Astrocyte of the hippocampus (primary cell): ENCODE measurements at places on chromosomes 16 and 17.
A peak's percentile ranks its signal among the peaks of the same experiment; 100 is the strongest.

DNA sequence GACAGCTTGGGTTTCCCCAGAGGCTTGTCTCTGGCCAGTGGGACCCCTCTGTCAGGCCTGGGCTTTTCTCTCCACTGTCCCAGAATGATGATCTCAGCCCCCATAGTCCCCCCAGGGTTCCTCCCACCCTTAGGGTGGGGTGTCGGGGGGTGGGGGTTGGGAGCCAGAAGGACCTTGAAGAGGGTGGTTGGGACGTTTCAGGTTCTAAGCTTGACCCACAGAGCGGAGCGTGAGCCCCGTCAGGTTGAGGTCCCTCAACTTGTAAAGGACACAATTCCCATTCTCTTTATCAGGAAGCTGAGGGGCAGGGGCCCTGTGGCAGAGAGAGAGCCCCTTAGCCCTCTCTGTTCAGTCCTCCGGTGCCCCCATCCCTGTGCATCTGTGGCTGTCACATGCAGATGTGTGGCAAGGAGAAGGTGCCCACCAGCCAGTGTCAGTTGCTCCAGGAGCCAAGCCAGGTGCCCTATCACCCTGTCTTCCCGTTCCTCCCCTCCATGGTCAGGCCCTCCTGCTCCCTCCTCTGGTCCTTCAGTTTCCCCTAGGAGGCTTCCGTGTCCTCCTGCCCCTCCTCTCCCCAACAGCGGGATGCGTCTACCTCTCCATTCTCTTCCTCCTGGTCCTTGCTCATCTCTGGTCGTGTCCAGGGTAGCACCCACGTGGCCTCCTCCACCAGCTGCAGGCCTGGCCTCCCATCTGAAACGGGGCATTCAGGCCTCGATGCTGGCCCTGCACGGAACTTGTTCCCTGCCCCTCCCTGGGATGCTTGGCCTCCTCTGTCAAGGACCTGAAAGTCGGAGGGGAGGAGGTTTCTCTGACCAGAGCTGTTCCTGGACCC is 1.5 kb upstream of the NTN3 start:
- DNase-seq, result no peak

GRCh38 chr17:37135576-37135975 is 186.8 kb downstream of the AATF start:
- no peak for DNase-seq

- DNase-seq, result peak; percentile 60
Measured at GRCh38 chr16:2428051-2428783, 1.0 kb upstream of the CCNF start.

- DNase-seq, result peak; percentile 50
Measured at GRCh38 chr16:67022531-67023214, 6.3 kb upstream of the CBFB start.

DNA sequence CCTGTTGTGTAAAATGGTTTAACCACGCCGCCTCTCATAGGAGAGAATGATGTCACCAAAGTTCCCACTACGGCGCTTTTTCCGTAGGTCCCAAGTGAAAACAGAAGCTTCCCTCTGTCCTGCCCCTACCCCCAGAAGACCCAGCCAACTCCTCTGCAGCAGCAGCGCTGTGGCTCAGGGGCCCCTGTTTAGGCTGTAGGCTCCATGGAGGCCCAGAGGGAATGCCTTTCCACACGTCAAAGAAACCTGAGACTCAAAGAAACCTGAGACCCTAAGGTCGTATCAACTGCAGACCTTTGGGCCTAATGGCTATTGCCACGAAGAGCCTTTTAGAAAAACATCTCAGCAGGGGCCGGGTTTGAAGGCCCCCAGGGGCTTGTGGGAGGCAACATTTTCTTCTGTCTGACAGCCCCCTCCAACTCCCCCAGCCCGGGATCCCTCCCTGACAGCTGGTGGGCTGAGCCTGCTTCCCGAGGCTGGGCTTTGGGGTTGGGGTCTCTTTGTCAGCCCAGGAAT is 43.1 kb upstream of the MEAK7 start:
- no peak for DNase-seq

DNA sequence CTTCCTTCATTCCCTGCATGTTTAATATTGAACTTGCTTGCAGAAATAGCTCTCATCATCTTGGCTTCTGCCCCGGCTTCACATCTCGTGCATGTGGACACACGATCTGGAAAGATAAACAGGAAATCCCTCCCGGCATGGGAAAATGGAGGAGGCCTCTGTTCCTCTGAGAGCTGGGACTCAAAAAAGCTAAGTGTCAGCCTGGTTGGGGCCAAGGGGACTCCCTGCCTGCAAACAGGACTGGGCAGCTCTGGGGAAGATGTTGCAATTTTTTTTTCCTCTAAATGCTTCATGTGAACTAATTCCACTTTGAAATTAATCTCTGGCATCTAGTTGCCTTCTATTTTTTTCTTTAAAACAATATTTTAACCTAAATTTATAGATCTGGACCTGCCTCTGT is 24.8 kb downstream of the ITPRIPL2 start:
- no peak for DNase-seq

- DNase-seq, result no peak
Measured at GRCh38 chr16:24288516-24288915, 32.4 kb downstream of the CACNG3 start.

DNA sequence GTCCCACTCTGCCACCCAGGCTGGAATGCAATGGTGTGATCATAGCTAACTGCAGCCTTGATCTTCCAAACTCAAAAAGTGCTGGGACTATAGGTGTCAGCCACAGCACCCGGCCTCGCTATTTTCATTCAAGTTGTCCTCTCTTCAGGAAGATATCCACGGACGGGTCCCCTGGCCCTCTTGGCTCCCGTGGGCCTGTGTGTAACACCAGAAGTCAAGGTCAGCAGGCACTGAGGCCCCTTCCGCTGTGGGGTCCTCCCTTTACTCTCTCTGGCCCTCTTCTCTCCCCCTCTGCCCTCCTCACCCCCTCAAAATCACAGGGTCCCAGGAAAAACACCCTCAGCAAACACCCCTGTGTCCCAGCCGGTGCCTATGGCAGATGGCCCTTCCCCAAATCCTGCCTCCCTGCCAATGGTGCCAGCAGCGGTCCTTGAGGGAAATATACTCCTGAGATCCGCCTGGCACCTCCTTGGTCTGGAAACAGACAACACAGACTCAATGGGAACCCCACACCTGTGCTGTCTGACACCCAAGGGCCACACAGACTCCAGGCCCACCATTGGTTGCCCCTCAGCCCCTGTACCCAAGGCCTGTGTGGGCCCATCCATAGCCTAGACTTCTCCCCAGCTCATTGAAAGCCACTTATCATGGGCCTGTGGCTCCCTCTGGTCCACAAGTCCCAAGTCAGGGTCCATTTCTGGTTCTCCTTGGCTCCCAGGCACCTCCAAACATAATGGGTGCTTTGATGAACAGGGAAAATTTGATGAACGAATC is 221.5 kb downstream of the ZNF423 start:
- DNase-seq, result no peak

DNA sequence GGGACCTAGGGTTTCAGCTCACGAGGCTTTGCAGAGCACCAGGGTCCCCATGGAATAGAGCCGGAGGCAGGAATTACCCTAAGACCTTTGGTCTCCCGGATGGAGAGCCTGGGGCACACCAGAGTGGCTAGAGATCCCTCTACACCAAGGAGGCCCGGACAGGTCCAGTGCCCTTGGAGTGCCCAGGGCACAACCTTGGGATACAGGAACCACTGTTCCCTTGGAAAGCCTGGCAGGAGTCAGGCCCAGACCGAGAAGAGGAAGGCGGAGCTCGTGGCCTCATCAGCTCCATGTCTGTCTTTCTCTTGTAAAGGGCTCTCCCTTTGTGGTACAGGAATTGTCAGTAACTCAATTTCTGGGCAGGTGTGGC is 3.8 kb upstream of the DBNDD1 start:
- DNase-seq, result no peak

- peak; percentile 71 for DNase-seq
Measured at GRCh38 chr17:43766413-43767052, 7.9 kb upstream of the SOST start.

DNA sequence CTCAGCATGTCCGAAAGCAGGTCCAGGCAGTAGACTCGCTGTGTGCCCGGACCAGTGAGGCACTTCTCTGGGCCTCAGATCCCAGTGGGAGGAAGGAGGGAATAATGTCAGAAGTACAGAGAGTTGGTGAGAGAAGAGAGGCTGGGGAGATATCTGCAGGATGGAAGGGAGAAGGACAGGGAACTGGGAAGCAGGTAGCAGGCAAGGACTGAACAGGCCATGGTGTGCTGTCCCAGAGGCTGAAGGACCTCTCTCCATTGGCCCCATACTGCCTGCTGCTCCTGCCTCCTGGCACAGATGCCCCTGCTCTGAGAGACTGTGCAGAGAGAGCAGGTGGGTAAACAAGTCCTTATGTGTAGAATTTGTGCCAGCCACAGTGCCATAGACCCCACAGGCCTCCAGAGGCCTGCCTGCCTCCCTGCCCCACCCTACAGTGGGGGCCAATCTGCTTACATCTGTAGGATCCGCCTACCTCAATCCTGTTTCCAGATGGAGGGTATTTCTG is 34.2 kb upstream of the CRHR1 start:
- DNase-seq, result no peak

DNA sequence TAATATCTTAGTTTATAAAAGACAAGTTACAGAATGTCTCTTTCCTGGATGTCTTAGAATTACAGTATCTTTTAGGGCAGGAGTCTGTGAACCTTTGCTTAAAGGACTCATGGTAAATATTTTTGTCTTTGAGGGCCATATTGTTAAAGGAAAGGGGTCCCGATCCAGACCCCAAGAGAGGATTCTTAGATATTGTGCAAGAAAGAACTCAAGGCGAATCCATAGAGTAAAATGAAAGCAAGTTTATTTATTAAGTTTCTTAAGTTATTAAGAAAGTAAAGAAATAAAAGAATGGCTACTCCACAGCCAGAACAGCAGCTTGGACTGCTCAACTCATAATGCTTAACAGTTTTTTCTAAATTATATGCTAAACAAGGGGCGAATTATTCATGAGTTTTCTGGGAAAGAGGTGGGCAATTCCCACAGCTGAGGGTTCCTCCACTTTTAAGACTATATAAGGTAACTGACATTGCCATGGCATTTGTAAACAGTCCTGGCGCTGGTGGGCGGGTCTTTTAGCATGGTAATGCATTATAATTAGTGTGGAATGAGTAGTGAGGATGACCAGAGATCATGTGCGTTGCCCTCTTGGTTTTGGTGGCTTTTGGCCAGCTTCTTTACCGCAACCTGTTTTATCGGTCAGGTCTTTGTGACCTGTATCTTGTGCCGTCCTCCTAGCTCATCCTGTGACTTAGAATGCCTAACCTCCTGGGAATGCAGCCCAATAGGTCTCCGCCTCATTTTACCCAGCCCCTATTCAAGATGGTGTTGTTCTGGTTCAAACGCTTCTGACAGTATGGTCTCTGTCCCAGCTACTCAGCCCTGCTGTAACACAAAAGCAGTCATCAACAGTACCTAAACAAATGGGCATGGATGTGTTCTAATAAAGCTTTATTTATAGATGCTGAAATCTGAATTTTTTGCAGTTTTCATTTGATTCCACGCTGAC is 53.2 kb downstream of the BMERB1 start:
- DNase-seq, result peak; percentile 90

DNA sequence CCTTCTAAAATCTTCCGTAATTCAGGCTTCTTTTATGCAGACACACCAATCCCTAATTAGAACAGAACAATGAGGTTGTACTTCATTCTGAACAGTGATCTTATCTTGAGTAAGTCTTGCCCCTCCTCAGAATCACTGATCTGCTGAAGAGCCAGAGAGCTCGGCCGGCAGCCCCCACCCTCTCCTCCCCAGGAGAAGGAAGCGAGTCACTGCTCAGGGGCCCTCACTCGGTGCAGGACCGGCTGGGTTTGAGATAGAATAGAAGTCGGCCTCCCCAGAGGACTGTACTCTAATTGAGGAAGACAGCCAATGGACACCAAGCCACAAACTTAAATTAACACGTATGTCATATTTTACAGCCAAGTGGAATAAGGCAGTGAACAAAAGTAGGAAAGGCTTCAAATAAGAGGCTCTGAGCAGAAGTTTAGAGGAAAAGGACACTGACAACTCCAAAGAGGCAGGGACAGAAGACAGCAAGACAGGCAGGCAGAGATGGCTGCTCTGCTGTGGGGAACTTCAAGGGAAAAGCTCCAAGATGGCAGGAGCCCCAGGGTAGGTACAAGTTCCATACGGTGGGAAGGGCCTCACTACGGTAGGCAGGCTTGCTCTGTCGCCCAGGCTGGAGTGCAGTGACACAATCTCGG is 18.6 kb downstream of the CREBBP start:
- DNase-seq, result no peak

DNA sequence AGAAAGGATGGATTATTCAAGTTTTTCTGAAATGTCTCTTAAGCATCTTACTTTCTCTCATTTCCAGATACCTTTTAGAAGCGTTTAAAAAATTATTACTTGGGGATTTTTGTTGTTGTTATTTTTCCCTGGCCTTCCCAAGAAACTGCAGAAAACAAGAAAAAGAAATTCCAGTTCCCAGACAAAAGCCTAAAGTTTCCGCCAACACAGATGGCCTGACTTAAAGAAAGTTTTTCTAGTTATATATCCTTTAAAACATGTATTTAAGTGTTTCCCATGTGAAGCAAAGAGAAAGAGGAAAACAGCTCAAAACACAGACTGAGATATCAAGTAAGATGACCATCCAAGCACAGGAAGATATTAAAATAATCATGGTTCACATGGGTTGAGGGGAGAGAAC is 401.7 kb upstream of the MAF start:
- DNase-seq, result no peak

GRCh38 chr17:21250854-21251253 is 2.4 kb downstream of the NATD1 start:
- DNase-seq, result peak; percentile 46

- DNase-seq, result no peak
Measured at GRCh38 chr17:31609331-31609730, 217.9 kb downstream of the RAB11FIP4 start.

GRCh38 chr17:12422651-12423050 is 243.0 kb upstream of the MYOCD start:
- DNase-seq, result no peak

- DNase-seq, result no peak
Measured at GRCh38 chr17:57707892-57708291, 37.2 kb downstream of the CCDC182 start.

GRCh38 chr16:75566040-75566757 is at the start of gene GABARAPL2:
TSS of gene GABARAPL2 (plus strand) at chr16:75566379. CDS start at chr16:75566487, 108 bp downstream.
- peak; percentile 93 for DNase-seq

GRCh38 chr16:83238949-83239691 is 568.7 kb upstream of the HSBP1 start:
- no peak for DNase-seq

- DNase-seq, result no peak
Measured at GRCh38 chr17:81687770-81688541, 4.1 kb downstream of the HGS start.
